ENCODE measurements at places on chromosomes 16 and 17. TPM values are rescaled to one million over a fixed set of nuclear protein-coding genes. Genes with fewer than 3 reads are reported as not detected.

NTN3 gene
- total RNA-seq, result 0.94 TPM

DNA sequence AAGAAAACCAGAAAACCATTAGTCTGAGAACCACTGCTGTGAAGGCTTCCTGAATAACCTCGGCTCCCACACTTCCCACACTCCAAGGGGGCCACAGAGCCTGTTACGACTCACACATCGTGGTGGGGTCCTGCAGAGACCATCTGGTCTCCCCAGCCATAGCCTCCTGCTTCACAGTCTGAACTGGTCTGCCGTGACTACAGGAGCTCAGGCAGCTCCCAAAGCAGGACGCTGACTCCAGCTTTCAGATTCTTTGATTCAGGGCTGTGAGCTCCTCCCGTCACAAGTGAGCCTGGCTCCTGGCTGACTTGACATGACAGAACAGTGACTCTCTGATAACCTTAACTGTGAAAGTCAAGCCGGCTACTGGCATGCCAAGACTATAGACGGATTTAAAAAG is 37.8 kb downstream of the CYB5D2 start:
- DNase-seq, result no peak

DNA sequence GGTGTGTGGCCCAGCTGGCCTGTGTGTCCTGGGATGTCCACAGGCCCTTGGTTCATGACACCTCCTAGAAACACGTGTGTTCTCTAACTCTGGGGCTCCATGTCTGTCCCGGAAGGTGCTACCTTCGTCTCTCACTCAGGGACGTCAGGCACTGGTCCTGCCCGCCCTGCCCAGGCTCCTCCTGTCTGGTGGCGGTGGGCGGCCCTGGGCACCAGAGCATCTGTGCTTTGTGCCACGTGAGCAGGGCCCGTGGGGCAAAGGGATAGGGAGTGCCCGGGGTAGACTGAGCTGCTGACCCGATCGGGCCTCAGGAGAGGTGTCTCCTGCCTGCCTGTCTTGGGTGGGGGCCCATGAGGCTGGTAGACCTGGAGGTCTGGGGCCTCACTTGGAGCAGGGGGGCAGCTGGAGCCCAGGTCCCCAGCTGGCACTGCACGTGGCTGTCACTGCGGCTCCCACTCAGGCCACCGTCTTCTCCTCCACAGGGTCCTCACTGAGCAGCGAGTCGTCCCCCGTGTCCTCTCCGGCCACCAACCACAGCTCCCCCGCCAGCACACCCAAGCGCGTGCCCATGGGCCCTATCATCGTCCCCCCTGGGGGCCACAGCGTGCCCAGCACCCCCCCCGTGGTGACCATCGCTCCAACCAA is 35.1 kb downstream of the GSE1 start:
- no peak for DNase-seq

GRCh38 chr16:24858219-24859041 is 12.7 kb downstream of the SLC5A11 start:
- DNase-seq, result peak; percentile 73

DNA sequence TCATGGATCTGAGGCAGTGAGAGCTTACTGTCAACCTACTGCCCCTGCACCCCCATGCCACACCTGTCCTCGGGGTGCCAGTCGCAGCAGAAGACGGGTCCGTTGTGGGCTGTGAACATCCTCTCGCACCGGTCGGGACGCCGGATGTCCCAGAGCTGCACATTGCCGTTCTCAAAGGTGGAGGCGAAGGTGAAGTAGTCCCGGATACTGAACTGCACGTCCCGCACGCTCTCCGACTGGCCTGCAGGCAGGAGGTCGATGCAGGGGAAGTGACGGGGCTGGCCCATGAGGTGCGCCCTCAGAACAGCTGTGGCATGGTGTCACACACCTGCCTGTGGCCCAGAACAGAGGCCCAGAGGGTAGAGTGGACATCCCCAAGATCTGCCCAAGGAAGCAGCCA is 2.7 kb downstream of the WDR24 start:
- DNase-seq, result no peak

DNA sequence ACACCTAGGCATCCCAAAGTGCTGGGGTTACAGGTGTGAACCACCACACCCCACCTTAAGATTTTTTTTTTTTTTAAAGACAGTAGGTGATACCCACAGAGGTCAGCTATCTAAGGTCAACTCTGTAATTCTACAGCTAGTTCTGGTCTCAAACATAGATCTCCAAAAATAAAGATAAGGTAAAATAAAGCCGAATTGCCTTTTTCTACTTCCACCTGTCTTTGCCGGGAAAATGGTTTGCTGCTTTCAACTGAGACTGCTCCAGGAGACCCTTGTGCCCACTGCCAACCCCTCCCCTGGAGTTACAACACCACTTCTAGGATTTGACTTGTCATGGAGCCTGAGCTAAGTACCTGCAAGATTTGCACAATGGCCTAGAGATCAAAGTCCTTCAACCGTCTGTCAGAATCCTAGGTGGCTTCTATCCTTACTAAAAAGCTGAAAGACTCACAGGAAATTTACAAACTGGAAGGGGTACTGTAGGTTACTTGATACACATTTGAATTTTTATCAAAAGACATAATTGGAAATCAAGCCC is 4.7 kb upstream of the CNOT1 start:
- no peak for DNase-seq

GRCh38 chr17:29107933-29108822 is 65.2 kb downstream of the PIPOX start:
- no peak for DNase-seq

ABCC11 gene
- 0.15 TPM for total RNA-seq

ST6GALNAC1 gene
- not detected for total RNA-seq

GRCh38 chr17:9658593-9659211 is 13.4 kb downstream of the USP43 start:
- DNase-seq, result no peak

DNA sequence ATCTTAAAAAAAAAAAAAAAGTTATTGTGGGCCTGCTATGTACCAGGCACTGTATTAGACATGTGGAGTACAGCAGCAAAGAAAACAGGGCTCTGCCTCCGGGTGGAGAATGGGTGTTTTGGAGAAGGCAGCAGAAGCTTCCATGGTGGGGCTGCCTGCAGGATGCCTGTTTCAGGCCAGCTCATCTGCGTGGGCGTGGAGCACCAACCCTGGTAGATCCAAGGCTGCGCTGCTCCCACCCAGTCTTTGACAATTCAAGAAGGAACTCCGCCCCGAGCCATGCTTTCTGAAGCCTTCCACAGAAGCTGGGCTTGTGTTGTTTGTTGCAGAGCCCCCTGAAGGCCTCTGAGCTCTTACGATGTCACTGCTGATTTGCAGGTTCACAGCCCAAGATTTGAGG is 23.2 kb upstream of the CACNG1 start:
- DNase-seq, result no peak

- DNase-seq, result no peak
Measured at GRCh38 chr17:72351884-72352346, 231.1 kb downstream of the SOX9 start.

Measured in Karpas-422 (cell line).